Left kidney (tissue), 8 donors: ENCODE measurements at places on chromosomes 2 and 18.

DNA sequence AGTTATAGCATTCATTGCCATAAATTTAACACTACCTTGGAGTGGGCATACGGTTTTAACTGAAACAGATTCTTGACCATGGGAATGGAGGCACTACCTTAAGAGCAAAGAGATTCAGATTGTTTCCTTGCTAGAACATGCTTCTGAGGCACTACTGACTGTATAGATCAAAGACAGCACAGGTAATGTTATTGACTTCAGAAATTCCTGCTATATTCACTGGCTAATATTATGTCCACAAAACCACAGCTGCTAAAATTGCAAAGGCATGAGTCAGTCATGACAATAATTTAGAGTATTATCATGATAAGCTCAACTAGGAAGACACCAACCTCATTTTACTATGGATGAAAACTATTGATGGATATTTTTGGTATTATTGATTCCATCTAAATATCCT is 39.4 kb downstream of the SLC8A1 start:
- no peak for DNase-seq

- no peak for DNase-seq
These were observed 126.8 kb downstream of the LAMA3 start for GRCh38 chr18:23816021-23816420.

- DNase-seq, result no peak
These were observed 9.2 kb downstream of the HTR2B start for GRCh38 chr2:231115651-231116050.

- DNase-seq, result no peak
These were observed 11.0 kb downstream of the EIF5B start for GRCh38 chr2:99348173-99348572.

DNA sequence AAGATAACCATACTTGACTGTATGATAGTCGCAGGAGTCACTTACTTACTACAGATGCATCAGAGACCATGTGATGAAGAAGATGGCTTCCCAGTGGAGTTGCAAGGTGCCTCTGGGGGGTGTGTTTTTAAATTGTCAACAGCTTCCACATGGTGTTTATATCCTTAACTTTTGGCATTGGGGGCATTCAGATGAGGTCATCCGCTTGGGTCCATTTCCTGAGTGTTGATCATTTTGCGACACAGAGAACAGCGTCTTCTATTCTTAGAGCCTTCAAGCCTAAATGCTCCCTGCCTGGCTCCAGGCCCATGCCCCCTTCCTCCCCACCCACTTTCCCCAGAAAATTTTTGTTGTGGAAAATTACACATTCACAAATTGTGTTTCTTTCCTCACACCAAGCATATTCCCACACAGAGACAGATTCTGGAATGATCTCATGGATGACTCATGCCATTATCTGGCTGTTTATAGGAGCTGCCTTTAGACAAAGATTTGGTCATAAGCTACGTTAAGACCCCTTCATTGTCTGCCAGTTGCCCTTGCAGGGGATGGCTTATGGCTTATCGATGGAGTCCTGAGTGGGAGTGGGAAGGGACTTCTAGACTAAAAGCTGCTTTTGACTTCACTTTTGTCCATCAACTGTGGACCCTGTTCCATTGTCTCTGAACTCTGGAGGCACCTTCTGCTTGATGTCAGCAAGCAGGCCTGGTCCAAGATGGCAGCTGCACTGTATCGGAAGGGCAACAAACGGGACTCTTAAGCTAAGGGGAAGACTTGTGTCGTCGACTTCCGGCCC is 91.8 kb downstream of the CABLES1 start:
- no peak for DNase-seq

DNA sequence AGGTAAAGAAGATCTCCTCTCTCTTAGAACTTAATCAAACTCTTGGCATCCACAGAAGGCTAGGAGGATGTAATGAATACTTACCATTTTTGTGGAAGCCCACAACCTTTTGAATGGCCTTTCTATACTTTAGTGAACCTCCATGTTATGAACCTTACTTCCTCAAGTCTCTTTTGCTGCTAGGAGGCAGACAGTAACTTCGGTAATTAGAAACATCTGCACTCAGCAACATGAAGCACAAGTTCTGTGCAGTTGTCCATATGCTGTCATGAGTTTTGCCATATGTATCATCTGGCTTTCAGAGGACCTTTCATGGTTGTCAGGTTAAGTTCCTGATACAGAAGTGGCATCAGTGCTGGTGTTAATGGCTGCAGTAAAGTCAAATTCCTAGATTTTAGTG is 50.4 kb downstream of the PDK1 start:
- no peak for DNase-seq

- DNase-seq, result no peak
These were observed 330.4 kb downstream of the NBAS start for GRCh38 chr2:15230599-15231192.

DNA sequence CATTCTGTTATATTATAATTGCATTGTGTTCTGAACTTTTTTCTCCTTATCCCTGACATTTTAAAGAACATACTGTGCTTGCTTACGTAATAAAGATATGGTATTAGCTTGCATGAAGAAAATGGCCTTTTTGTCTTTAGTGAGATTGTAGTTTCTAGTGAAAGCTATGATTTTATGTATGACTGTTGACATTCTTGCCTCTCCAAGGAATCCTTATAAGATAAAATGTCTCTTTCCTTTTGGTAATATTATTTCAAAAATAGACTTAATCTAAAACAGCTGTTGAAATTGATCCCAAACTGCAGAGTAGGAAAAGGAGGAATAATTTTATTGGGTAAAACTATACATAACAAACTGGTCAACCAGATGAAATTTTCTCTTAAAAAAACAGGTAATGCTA is 40.8 kb upstream of the CCDC102B start:
- DNase-seq, result no peak

DNA sequence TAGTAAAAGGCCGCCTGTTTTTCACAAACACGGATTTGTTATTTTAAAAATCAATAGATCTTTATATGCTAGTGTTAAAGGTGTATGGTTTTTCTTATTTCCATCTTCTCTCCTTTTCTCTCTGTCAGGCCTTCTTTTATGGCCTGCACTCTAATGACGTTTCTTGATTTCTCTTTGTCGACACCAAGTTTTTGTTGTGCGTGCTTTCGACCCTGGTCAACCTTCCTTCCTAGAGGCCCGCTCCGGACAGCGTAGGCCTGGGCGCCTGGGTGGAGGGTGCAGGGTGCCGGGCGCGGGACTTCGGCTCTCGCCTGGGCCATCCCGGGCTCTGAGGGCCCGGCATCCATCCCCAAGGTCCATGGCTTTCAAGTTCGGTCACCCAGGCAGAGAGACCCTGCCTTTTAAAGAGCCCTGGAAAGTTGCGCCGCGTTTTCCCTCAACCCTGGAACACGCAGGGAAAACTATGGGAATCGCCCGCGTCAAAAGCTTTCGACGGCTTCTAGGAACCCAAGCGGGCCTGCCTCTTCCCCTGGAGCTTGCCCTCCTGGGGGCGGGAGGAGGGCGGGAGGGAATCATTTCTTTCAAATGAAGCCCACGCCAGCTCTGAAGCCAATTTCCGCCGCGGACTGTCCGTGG is 4.1 kb upstream of the SATB2 start:
- DNase-seq, result no peak

GRCh38 chr2:56918790-56919189 is 735.0 kb downstream of the CCDC85A start:
- DNase-seq, result no peak
